ENCODE measurements at places on chromosomes 5 and 9.

- DNase-seq = no peak
Observed at GRCh38 chr9:93532141-93532540, 44.2 kb upstream of the PHF2 start.

DNA sequence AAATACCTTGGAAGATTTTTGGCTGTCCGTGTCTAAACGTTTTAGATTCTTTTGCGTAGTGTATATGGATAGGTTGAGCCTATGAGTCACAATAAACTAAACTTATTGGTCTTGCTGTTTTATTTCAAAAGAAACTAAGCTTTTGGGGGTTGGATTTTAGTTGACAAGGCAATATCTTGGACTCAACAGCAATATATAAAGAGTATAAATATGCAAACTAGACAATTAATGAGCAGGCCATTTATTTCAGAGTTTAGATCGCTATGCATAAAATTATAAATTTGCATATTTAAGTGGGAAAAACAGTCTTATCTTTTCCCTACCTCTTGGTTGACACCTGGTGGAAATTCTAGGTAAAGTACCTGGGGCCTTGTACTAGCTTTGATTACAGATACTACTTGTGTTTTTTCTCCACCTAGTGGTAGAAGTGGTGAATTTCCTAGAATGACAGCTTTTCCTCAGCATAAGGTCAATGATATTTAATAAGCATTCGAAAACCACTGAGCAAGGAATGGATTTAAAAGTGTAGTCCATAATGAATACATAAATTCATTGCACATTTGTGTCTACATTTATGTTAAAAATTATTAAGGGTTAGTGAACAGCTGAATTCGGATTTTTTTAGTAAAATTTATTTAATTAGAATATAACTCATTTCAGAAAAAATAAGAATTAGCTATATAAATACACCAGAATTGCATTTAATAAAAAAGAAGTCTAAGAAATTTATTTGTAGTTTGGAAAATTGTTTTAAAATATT is 1.7 kb upstream of the ARRDC3 start:
- DNase-seq = no peak

DNA sequence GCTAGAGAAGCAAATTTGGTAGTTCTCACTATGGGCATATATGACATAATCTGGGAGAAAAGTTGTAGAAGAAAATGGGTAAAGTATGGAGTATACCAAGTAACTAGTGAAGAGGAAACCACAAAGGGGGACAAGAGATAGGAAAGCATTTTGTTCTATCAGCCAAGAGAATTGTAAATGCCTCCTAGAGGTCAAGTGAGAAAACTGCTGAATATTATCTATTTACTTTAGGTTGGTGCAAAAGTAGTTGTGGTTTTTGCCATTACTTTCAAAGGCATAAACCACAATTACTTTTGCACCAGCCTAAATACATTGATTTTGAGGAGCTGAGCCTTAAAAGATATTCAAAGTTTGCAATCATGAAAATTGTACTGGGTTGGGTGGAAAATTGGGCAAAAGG is 126.7 kb upstream of the GRHPR start:
- DNase-seq = no peak

- no peak for DNase-seq
Observed at GRCh38 chr9:7799944-7800285, 337 bp upstream of the DMAC1 start.

DNA sequence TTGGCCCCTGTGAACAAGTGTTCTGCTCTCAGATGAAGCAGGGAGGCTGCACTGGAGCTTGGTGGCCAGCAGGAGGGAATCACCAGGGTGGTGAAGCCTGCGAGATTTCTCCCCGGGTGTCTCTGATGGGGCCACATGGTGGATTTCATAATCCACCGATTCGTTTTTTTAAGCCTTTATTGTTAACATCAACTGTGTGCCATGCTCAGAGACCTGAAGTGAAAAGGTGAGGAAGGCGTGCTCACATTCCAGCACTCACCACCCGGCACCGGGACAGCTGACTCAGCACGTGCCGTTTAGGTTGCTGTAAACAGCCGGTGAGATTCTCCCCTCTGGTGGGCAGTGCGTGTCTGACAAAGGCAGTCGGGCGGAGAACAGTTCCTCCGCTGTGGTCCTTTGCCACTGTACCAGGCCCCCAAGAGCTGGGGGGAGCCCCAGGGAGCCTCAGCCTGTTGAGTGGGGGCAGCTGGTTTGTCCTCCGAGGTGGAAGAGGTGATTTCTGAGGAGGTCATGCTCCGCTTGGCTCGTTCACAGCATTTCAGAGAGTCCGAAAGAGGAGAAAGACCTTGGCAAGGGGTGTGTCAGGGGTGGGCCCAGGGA is 12.7 kb upstream of the AHRR start:
- DNase-seq = no peak

DNA sequence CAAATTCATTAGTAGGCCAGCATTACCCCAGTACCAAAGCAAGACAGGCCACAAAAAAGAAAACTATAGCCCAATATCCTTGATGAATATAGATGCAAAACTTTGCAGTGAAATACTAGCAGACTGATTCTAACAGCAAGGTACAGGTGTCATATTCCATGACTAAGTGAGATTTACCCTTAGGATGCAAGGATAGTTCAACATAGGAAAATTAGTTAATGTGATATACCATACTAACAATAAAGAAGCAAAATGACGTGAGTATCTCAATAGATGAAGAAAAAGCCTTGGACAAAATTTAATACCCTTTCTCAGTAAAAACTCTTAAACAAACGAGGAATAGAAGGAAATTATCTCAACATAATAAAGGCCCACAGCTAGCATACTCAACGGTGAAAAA is 13.3 kb downstream of the ZNF131 start:
- DNase-seq = no peak

Data from stimulated activated effector memory CD8-positive, alpha-beta T cell treated with anti-CD3 and anti-CD28 coated beads, Interleukin-12 subunit alpha, Interleukin-12 subunit beta, amount 100 ng/mL, for 72 hours (primary cell).